ENCODE measurements at places on chromosomes 1 and 21. TPM values are rescaled to one million over a fixed set of nuclear protein-coding genes. Genes with fewer than 3 reads are reported as not detected.

ANKRD35 gene
- total RNA-seq, result 0.51 TPM

TIMM17A gene
- 86.0 TPM for total RNA-seq

FAM151A gene
- 0.53 TPM for total RNA-seq

TTC22 gene
- 0.19 TPM for total RNA-seq

LCE3E gene
- total RNA-seq, result not detected

PGD gene
- total RNA-seq, result 30.6 TPM

CD52 gene
- 7.5 TPM for total RNA-seq

LCE1A gene
- not detected for total RNA-seq

APOBEC4 gene
- not detected for total RNA-seq

KCNT2 gene
- total RNA-seq, result 0.69 TPM

All from heart left ventricle (tissue), 16 donors.